ENCODE measurements at places on chromosomes 12 and 14.

DNA sequence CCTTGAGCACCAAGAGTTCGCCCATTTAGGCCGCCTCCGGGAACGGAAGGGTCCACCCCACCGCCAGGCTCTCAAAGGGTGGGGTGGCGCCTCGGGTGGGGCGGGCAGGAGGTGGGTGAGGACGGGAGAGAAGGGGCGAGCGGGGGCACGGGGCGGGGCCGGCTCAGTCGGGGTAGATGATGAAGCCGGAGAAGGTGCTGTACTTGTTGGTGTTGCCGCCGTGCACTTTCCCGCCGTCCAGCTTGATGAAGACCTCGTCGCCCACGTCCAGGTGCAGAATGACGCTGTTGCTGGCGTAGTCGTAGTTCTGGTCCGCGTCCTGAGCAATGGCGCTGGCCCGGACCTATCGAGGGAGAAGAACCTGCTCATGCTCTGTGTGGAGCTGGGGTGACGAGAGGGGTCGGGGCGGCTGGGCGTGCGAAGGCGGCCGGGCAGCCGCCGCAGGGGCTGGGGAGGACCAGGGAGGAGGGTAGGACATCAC lies 4.1 kb downstream of the C1QL4 start:
- DNase-seq, result no peak

GRCh38 chr12:96034621-96035282 lies 635 bp downstream of the LTA4H start:
- DNase-seq, result no peak

GRCh38 chr14:33323979-33324378 lies 385.3 kb downstream of the NPAS3 start:
- no peak for DNase-seq

GRCh38 chr12:76020731-76021672 lies 10.6 kb downstream of the PHLDA1 start:
- DNase-seq, result no peak

GRCh38 chr12:116027551-116027821 lies 250.0 kb downstream of the MED13L start:
- DNase-seq, result no peak

DNA sequence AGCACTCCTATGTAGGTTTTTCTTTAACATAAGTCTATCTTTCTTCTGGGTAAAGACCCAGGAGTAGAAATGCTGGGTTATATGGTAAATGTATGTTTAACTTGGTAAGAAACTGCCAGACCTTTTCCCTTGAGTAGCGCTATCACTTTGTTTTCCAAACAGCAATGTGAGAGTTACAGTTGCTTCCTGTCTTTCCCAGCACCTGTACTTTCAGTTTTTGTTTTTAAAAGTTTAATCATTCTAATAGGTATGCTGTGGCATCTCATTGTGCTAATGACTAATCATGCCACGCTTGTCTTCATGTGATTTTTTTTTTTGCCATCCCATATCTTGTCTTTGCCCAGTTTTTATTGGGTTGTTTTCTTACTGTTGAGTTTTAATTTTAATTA lies 28.1 kb downstream of the GIT2 start:
- no peak for DNase-seq
